ENCODE measurements at places on chromosomes 2 and 18. TPM values are rescaled to one million over a fixed set of nuclear protein-coding genes. Genes with fewer than 3 reads are reported as not detected.

The SNTG2 gene
- 5.2 TPM for total RNA-seq

The OR6B2 gene
- not detected for total RNA-seq

The FAM98A gene
- 50.3 TPM for total RNA-seq

The SIGLEC15 gene
- total RNA-seq: 0.90 TPM

The INHA gene
- total RNA-seq: 0.37 TPM

The VIL1 gene
- total RNA-seq: not detected

The SCG2 gene
- total RNA-seq: 5.4 TPM

The FBLN7 gene
- 14.6 TPM for total RNA-seq

The RAMP1 gene
- 114 TPM for total RNA-seq

The TPO gene
- total RNA-seq: 6.5 TPM

The IL1F10 gene
- total RNA-seq: not detected

The SPP2 gene
- total RNA-seq: not detected

The SKOR2 gene
- not detected for total RNA-seq

The CDKL4 gene
- 1.2 TPM for total RNA-seq

Data from posterior vena cava (tissue), 2 donors.